Lower lobe of right lung (tissue), 2 donors: ENCODE measurements at places on chromosomes 7 and 10. TPM values are rescaled to one million over a fixed set of nuclear protein-coding genes. Genes with fewer than 3 reads are reported as not detected.

DNA sequence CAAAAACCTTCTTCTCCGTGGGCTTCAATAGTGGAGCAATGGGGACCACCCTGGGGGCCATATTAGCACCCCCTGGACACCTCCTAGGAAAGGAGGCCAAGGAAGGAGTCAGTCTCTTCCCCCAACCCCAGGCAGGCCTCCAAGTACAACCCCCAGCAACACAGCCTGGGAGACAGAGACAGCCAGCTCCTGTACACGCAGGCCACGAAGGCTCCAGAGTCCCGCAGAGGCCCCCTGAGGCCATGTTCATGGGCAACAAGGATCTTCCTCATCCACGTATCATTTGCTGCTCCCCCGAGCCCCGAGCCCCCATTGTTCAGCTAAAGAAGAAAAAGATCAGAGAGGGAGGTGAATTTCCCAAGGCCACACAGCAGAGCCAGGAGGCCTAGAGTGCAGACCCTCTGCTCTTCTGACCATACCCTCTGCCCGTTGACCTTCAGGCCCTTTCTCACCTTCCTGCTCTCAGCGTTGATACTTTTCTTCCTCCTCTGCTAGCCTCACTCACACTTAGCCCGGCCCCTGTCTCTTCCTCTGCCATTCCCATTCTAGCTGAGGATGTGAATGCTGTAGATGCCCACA lies 35.9 kb upstream of the MYL10 start:
- DNase-seq, result no peak

GRCh38 chr7:147062897-147063296 lies 946.3 kb downstream of the CNTNAP2 start:
- DNase-seq, result no peak

DNA sequence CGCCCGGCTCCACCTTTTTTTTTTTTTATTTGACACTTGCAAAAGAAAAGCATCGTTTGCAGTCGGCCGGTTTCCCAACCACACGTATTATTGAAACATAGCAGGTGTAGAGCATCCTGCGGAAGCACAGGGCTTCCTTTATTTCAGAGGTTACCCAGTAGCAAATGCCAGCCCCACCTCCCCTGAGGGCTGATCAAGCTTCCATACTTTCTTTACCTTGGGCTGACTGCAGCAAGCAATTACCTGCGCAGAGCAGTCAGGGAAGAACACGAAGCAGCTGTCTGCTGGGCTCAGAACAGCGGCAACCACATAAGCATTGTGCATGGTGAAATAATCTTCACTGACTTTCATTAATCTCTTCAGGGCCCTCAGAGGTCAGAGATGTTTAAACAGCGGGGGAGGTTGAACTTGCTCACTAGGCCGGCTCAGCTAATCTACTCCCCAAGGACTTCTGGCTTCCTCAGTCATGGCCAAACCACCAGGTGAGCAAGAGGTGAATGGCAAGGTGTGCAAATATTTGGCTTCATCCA lies 784.7 kb upstream of the AUTS2 start:
- no peak for DNase-seq

Gene PLEKHS1
- total RNA-seq, result 7.0 TPM

- DNase-seq, result peak; percentile 48
Measured at GRCh38 chr10:59708816-59709394, 745 bp downstream of the SLC16A9 start.

Gene C10orf62
- not detected for total RNA-seq

- DNase-seq, result no peak
Measured at GRCh38 chr7:155204744-155205367, 92.8 kb upstream of the INSIG1 start.

GRCh38 chr7:68065581-68065980 lies 1068.9 kb downstream of the TYW1 start:
- no peak for DNase-seq

DNA sequence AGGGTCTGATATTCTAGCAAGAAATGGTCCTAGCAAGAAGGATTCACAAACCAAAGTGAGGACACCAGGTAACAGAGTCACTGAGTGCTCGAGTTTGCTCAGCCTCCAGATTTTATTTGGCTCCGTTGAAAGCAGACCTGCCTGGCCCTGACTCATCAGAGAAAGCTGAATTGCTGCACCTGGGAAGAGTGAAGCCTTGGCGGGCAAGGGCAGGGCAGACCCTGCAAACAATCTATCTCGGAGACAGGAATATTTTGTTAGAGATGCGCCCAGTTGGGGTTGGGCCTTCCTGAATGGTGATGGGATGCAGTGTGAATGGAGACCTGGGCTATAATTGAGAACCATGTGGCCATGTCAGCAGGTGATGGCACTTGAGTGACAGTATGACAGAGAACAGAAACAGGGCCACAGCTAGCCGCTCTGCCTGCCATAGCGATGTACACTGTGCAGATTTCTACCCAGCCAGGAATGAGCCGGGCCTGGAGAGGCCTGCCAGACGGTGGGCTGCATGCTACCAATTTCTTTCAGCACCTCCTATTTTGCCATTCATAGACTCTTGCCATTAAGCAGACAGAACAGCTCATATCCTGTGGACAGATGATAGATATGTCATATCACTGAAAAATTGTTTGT lies 744.2 kb downstream of the LRMDA start:
- no peak for DNase-seq

DNA sequence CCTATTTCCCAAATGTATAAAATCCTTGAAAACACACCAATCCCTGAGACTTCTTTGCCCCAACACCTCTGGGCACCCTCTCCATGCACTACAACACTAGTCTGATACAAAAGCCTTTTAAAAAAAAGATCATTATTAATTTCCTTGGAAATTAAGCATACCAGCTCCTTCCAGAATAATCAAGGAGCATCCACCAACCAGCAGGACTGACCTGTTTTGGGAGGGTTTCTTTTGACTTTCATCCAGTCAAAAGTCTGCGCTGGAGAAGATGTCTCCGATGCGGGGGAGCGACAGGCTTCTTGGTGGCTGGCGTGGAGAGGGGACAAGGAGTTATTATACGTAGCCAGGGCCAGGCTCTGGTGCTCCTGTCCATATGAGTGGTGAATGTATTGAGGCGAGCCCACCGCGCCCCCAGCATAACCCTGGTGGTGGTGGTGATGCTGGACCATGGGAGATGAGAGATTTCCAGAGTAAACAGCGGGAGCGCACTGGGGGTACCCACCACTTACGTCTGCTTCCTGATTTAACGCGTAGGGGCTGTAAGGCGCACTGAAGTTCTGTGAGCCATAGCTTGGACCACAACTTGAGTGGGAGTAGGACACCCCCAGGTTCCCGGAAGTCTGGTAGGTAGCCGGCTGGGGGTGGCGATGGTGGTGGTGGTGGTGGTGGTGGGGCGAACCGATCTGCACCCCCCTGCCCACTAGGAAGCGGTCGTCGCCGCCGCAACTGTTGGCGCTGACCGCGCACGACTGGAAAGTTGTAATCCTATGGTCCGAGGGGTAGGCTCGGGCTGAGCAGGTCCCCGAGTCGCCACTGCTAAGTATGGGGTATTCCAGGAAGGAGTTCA lies 527 bp downstream of the HOXA1 start:
- no peak for DNase-seq

- no peak for DNase-seq
Measured at GRCh38 chr7:151484971-151485707, 34.6 kb downstream of the RHEB start.

DNA sequence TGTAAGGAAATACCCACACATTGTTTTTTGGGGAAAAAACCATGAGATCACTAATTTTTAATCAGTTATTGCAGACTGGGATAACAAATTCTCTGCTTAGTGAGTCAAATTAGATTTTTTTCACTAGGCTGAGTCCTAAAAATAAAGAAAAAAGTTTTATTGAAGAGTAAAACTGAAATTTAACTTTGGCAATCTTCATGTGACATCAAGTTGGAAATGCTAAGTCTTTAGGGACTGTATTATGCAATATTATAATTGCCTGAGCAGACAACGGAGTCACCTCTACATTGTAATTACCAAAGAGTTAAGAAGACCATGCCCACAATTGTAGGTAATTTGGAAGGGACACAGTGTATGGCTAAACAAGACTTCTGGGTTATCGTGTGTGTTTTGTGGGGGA lies 2.2 kb upstream of the CLEC5A start:
- no peak for DNase-seq

- DNase-seq, result no peak
Measured at GRCh38 chr10:112340601-112341000, 33.3 kb upstream of the ACSL5 start.

Gene IQUB
- 3.2 TPM for total RNA-seq

GRCh38 chr10:64535131-64535867 lies 1014.1 kb downstream of the REEP3 start:
- DNase-seq, result no peak

DNA sequence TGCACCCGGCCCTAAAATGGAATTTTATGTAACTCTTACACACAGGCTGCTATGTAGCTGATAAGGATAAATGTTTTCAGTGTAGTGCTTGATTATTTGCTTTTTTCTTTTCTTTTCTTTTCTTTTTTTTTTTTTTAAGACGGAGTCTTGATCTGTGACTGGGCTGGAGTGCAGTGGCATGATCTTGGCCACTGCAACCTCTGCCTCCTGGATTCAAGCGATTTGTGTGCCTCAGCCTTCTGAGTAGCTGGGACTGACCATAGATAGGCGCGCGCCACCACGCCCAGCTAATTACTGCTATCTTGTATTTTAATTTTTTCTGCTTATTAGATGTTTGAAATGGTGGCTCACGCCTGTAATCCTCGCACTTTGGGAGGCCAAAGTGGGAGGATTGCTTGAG lies 3.4 kb downstream of the RABGEF1 start:
- no peak for DNase-seq

Gene ASIC3
- 3.7 TPM for total RNA-seq

Gene JAKMIP3
- total RNA-seq, result 0.18 TPM

Gene FXYD4
- total RNA-seq, result not detected

Gene GDF2
- total RNA-seq, result not detected

DNA sequence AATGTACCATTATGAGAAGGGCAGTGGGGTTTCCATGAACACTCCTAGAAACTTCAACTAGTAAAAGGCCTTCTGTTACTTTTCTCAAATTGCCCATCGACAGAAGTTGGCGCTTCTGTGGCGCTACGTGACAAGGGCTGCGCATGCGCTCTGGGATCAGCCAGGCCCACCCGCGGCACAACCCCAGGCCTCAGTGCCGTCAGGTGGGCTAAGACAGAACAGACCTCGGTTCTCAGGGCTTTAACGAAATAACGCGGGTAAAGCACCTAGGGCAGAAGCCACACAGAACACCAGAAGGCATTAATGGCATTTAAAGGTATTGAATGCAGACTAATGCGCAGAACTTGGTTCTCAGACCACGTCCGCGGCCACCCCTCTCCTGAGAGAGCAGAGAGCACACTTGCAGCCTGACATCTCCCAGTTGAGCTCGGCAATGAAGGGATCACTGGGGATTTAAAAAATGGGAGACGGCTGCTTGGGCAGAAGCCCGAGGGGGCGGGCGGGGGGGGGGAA lies 67.6 kb upstream of the CTNNA3 start:
- peak; percentile 84 for DNase-seq

Gene SIRT1
- 21.0 TPM for total RNA-seq

GRCh38 chr10:76547352-76547972 lies 1090.1 kb downstream of the KCNMA1 start:
- DNase-seq, result peak; percentile 72

Gene ERVW-1
- total RNA-seq, result not detected

- DNase-seq, result no peak
Measured at GRCh38 chr7:106793015-106793975, 71.8 kb upstream of the PIK3CG start.

- no peak for DNase-seq
Measured at GRCh38 chr7:117950601-117951260, 77.5 kb upstream of the CTTNBP2 start.

DNA sequence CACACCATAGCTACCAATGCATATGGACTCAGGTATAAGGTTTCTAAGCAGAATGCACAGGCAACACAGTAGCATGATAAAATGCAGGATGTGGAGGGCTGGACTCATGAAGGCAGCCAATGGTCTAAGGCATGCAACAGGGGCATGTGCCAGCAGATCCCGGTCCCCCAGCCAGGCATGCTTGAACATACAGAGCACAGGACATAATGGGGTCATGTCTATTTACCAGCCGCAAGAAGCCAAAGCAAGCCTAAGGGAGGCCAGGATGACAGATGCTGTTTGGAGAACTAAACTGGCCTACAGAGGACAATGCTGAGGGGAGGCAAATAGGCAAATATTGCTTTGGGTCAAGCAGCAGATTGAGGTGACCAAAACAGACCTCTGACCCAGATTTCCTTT lies 60.0 kb upstream of the PDLIM1 start:
- no peak for DNase-seq

DNA sequence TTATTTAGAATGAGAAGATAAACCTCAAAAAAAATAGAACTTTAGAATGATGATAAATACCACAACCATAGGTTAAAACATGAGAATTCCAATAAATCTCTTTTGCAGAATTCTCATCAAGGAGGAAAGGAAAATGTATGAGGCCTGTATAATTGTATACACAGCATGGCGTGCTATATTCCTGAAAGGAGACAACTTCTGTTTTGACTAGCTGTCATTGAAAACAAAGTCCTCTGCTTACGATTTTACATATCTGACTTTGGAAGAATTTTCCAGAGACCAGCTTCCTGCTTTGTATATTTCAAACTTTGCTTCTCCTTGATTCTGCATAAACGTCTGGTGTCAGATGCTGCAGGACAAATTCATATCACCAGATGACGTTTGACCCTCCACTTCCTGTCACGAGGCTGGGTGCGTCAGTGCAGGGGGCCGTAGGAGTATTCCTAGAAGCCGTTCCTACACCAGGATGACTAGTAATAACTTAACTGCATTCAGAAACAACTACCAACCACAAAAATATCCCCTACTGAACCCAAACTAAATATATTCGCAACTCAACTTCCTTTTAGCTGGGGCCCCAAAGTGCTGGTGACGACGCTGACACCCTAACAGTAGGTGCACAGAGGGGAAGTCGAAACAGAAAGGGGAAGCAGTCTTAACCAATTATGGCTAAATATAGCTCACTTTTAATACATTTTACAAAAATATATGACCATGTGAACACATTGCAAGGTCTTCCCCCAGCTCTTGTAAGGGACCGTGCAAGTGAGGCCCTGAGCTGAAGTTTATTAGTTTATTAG lies 178.6 kb upstream of the INHBA start:
- peak; percentile 83 for DNase-seq

GRCh38 chr7:101767544-101767943 lies 49.9 kb upstream of the CUX1 start:
- no peak for DNase-seq

- no peak for DNase-seq
Measured at GRCh38 chr10:77494327-77494726, 143.3 kb downstream of the KCNMA1 start.

Gene FAM221A
- 10.3 TPM for total RNA-seq

DNA sequence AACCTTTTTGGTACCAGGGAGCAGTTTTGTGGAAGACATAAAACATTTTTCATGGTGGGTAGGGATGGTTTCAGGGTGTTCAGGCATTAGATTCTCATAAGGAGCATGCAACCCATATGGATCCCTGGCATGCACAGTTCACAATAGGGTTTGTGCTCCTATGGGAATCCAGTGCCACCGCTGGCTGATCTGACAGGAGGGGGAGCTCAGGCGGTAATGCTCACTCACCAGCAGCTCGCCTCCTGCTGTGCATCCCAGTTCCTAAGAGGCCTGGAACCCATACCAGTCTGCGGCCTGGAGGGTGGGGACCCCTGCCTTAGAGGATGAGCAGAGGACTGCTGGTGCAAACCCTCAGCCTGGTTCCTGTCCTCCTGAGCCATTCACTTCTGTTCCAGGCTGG lies 561.7 kb downstream of the SDK1 start:
- DNase-seq, result no peak

Gene CPN1
- total RNA-seq, result not detected
